ENCODE measurements at places on chromosomes 16 and 17. TPM values are rescaled to one million over a fixed set of nuclear protein-coding genes. Genes with fewer than 3 reads are reported as not detected.

Gene LGALS3BP
- 499 TPM for polyA plus RNA-seq

Gene TEKT5
- polyA plus RNA-seq: 0.34 TPM

Gene FAM171A2
- 2.7 TPM for polyA plus RNA-seq

Gene CDH8
- polyA plus RNA-seq: 0.16 TPM

Gene FBXW10
- polyA plus RNA-seq: 1.4 TPM

Gene NLGN2
- 44.6 TPM for polyA plus RNA-seq

Gene ST6GALNAC1
- not detected for polyA plus RNA-seq
